ENCODE measurements at places on chromosomes 12 and 14. TPM values are rescaled to one million over a fixed set of nuclear protein-coding genes. Genes with fewer than 3 reads are reported as not detected.

DNA sequence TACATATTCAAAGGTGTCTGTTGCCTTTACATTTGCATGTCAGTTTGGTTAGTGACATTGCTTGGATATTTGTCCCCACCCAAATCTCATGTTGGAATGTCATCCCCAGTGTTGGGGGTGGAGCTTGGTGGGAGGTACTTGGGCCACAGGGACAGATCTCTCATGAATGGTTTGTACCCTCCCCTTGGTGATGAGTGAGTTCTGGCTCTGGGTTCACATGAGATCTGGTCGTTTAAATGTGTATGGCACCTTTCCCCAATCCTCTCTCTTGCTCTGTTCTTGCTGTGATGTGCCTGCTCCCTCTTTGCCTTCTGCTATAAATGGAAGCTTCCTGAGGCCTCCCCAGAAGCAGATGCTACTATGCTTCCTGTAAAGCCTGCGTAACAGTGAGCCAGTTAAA, 207.9 kb upstream of the DIO3 start:
- no peaks in the 10 kb centered on the region for H3K36me3 ChIP-seq
- no peak for DNase-seq
- H3K27me3 ChIP-seq = no peaks in the 10 kb centered on the region
- no peak overlapping the region for H3K4me3 ChIP-seq
- H3K4me1 ChIP-seq = no peaks in the 10 kb centered on the region
- H3K27ac ChIP-seq = no peak overlapping the region

GRCh38 chr14:33510063-33510481, 440.8 kb downstream of the EGLN3 start:
- H3K36me3 ChIP-seq = no peaks in the 10 kb centered on the region
- DNase-seq = no peak
- no peak overlapping the region for H3K4me3 ChIP-seq
- H3K4me1 ChIP-seq = no peaks in the 10 kb centered on the region

DNA sequence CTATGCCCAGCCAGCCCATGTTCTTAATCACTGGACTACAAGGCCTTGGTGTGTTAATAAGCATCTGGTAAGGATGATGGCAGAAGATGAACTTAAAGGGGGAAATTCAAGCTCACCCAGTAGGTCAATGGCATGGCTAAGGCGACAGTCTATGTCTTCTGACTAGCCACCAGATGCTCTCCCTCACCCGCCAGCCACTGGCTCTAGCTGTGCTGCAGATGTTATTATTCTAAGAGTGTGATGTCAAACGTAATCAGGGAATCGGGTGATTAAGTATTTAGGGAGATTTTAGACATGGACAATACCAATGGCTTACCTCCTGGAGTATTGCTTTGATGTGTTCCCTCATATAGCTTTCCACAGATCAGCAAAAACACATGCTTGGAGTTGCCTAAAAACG, 39.2 kb upstream of the MAX start:
- H3K4me3 ChIP-seq = no peak overlapping the region
- no peak for DNase-seq

DNA sequence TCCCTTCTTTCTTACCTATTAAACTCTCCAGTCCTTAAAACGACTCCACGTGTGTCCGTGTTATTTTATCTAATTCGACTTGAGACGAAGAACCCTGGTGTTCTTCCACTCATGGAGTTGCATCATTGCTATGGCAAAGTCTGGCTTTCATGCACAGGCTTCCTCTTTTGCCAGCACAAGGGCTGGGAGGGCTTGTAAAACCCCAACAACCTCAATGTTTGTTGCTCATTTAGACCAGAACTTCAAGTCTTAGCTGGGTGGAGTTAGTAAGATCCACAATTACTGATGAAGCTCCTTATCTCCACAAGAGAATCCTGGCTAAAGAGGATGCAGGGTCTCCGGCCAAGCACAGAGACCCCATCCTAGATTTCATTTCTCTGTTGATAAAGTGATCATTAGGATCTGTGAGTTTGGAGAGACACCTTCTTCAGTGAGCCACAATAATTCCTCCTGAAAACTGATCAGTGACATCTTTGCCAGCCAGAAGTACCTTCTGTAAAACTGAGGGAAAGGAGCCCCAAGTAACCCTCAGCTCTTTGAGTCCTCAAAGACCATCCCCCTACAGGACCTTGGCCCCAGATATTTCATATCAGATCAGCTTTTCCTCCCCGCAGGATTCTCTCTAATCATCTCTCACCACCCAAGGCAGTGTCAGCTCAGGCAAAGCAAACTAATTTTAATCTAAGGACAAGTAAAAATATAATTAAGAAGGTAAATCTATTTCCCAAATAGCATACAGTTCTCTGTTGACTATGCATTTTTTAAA, 514.6 kb downstream of the FUT8 start:
- H3K4me3 ChIP-seq = peak overlapping the region; percentile 30
- H3K4me1 ChIP-seq = peaks cover 47% of the 10 kb centered on the region
- no peaks in the 10 kb centered on the region for H3K27me3 ChIP-seq
- no peaks in the 10 kb centered on the region for H3K36me3 ChIP-seq
- no peak for DNase-seq
- H3K27ac ChIP-seq = peak overlapping the region; percentile 52

- no peak overlapping the region for H3K4me3 ChIP-seq
- H3K27ac ChIP-seq = no peak overlapping the region
- no peak for DNase-seq
- no peaks in the 10 kb centered on the region for H3K4me1 ChIP-seq
Observed at GRCh38 chr12:124650912-124651311, 83.5 kb upstream of the NCOR2 start.

GRCh38 chr14:99155173-99156089, 116.6 kb downstream of the BCL11B start:
- no peaks in the 10 kb centered on the region for H3K36me3 ChIP-seq
- H3K27me3 ChIP-seq = no peaks in the 10 kb centered on the region
- H3K27ac ChIP-seq = no peak overlapping the region
- no peak for DNase-seq
- no peak overlapping the region for H3K4me3 ChIP-seq
- no peaks in the 10 kb centered on the region for H3K4me1 ChIP-seq

DNA sequence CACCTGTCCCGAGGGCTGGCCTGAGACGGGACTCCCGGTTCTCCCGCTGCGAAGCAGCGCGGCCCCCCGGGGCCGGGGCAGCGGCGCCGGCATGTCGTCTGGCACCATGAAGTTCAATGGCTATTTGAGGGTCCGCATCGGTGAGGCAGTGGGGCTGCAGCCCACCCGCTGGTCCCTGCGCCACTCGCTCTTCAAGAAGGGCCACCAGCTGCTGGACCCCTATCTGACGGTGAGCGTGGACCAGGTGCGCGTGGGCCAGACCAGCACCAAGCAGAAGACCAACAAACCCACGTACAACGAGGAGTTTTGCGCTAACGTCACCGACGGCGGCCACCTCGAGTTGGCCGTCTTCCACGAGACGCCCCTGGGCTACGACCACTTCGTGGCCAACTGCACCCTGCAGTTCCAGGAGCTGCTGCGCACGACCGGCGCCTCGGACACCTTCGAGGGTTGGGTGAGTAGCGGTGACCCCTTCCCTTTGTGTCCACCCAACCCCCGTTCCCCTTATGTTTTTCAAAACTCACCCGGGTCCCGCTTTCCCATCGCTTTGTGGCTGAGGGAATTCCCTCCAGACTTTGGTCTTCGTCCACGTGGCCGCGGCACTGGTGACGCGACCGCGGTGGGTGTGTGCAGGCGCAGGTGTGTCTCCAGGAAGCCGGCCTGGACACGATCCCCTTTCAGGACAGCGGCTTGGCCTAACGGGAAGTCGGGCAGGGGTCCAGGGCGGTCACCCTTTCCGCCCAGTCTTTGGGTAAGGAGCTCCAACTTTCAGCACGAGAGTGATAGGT, 826 bp downstream of the PRKCH start:
- peaks cover 29% of the 10 kb centered on the region for H3K4me1 ChIP-seq
- no peaks in the 10 kb centered on the region for H3K27me3 ChIP-seq
- no peak for DNase-seq
- H3K4me3 ChIP-seq = peak overlapping the region; percentile 90
- peaks cover 16% of the 10 kb centered on the region for H3K36me3 ChIP-seq
- peak overlapping the region; percentile 91 for H3K27ac ChIP-seq

DNA sequence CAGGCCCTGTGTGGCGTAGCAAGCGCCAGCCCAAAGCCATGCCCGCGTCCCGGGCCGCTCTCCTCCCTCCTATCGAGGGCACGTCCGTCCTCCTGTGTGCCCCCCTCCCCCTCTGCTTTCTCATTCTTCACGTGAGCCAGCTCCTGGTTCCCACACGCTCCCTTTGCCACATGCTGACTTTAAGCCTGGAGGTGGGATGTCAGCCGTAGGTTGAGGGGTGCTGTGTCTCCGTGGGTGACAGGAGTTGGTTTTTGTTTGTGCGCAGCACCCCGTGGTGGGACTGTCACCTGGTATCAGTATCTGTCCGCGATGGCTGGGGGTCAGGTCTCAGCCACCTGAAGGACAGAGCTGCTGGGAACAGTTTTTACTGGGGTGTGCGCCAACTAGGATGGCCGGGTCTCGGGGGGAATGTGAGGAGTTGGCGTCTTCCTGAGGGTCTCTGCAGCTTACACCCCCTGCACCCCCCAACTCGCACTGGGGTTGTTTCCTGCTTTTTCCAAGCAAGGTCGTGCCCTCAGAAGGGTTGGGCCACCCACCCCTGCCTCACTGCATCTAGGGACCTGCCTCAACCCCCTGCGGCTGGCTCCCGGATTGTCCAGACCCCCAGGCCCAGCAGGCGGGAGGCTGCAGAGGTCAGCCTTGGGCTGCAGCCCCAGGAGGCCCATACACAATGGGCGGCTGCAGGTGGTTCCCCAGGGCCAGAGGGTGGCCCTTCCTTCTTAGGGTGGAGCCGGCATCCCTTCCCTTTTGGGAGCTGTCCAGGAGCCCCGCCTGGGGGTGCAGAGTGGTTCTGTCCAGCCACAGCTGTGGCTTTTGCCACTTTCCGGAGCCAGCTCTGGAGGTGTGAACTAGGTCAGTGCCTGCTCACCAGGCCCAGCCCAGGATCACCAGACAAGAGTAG, 7.3 kb downstream of the ULK1 start:
- H3K4me1 ChIP-seq = no peaks in the 10 kb centered on the region
- no peak for DNase-seq
- no peaks in the 10 kb centered on the region for H3K27me3 ChIP-seq

DNA sequence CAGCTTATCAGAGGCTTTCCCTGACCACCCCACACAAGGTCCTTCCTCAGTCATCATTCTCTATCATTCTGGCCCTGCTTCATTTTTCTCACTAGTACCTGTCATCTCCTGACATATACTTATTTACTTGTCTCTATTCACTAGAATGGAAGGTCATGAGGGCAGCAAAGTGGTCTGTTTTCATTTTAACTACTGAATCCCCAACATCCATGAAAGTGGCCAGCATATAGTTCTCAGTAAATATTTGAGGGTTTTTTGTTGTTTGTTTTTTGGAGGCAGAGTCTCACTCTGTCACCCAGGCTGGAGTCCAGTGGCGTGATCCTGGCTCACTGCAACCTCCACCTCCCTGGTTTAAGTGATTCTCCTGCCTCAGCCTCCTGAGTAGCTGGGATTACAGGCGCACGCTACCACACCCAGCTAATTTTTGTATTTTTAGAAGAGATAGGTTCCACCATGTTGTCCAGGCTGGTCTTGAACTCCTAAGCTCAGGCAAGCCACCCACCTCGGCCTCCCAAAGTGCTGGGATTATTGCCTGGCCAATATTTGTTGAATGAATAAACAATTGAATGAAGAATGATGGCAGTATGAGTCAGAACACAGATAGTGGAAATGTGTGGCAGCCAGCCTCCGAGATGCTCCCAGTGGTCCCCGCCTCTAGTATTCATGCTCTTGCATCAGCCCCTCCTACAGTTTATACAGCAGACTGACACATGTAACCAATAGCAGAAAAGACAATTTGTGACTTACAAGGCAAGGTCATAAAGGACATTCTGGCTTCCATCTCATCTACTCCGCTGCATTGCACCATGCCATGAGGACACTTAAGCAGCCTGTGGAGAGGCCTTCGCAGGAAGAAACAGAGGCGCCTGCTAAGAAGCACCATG, 7.0 kb upstream of the ANO6 start:
- no peaks in the 10 kb centered on the region for H3K27me3 ChIP-seq
- no peak overlapping the region for H3K4me3 ChIP-seq
- H3K4me1 ChIP-seq = no peaks in the 10 kb centered on the region
- no peaks in the 10 kb centered on the region for H3K36me3 ChIP-seq
- DNase-seq = no peak
- no peak overlapping the region for H3K27ac ChIP-seq

DNA sequence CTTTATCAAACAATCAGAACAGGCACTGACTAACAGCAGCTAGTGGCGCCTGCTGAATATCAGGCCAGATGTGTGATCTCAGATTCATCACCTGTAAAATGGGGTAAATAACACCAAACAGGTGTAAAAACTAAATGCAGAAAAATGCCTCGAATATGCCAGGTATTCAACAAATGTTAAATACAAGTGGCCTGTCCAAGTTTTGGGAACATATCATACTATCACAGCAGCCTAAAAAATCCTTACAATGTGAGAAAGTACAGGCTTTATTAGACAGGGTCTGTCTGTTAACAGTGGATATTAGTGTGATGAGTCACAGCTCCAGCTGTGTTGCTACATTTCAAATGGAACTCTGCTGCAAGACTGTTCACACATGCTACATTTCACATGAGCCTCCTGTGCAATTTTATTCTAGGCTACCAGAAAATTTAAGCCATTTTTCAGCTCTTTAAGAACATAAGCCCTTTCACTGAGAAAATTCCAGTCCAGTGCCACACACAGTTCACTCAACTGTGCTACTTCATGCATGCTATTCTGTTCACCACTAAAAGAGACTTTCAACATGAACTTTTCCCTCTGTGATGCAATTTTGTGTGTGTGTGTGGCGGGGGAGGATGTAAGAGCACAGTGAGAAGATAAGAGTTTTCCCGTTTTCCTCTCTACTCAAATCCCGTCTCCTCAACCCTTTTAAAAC, 56.7 kb downstream of the MSRB3 start:
- H3K27me3 ChIP-seq = no peaks in the 10 kb centered on the region
- H3K36me3 ChIP-seq = no peaks in the 10 kb centered on the region
- DNase-seq = no peak
- H3K4me1 ChIP-seq = no peaks in the 10 kb centered on the region
- no peak overlapping the region for H3K4me3 ChIP-seq

- H3K4me1 ChIP-seq = no peaks in the 10 kb centered on the region
- H3K36me3 ChIP-seq = no peaks in the 10 kb centered on the region
- no peak overlapping the region for H3K27ac ChIP-seq
- H3K27me3 ChIP-seq = no peaks in the 10 kb centered on the region
Observed at GRCh38 chr12:117333331-117333881, 28.0 kb downstream of the NOS1 start.

GRCh38 chr12:124233846-124234640, 60.9 kb upstream of the RFLNA start:
- no peaks in the 10 kb centered on the region for H3K36me3 ChIP-seq
- no peak overlapping the region for H3K27ac ChIP-seq
- no peak for DNase-seq
- no peak overlapping the region for H3K4me3 ChIP-seq
- H3K4me1 ChIP-seq = no peaks in the 10 kb centered on the region

- H3K36me3 ChIP-seq = no peaks in the 10 kb centered on the region
- no peak overlapping the region for H3K27ac ChIP-seq
- no peaks in the 10 kb centered on the region for H3K4me1 ChIP-seq
- DNase-seq = no peak
- no peak overlapping the region for H3K4me3 ChIP-seq
- H3K27me3 ChIP-seq = no peaks in the 10 kb centered on the region
Observed at GRCh38 chr14:39351708-39352107, 80.5 kb downstream of the FBXO33 start.

- no peaks in the 10 kb centered on the region for H3K36me3 ChIP-seq
- no peak overlapping the region for H3K4me3 ChIP-seq
- no peak overlapping the region for H3K27ac ChIP-seq
- no peaks in the 10 kb centered on the region for H3K27me3 ChIP-seq
Observed at GRCh38 chr14:38129705-38130104, 78.0 kb upstream of the SSTR1 start.

DHRS2 gene
- not detected for total RNA-seq

KLRG1 gene
- total RNA-seq = 26.9 TPM

EPS8 gene
- 2.0 TPM for total RNA-seq

SMCO2 gene
- not detected for total RNA-seq

EIF2S3B gene
- not detected for total RNA-seq

GOLGA5 gene
- total RNA-seq = 21.1 TPM
